ENCODE measurements at places on chromosomes 5 and 9.

GRCh38 chr9:75226403-75227139 is 138.3 kb downstream of the OSTF1 start:
- DNase-seq = no peak

- DNase-seq = no peak
These were observed 615.5 kb upstream of the CHD1 start for GRCh38 chr5:99544356-99544755.

DNA sequence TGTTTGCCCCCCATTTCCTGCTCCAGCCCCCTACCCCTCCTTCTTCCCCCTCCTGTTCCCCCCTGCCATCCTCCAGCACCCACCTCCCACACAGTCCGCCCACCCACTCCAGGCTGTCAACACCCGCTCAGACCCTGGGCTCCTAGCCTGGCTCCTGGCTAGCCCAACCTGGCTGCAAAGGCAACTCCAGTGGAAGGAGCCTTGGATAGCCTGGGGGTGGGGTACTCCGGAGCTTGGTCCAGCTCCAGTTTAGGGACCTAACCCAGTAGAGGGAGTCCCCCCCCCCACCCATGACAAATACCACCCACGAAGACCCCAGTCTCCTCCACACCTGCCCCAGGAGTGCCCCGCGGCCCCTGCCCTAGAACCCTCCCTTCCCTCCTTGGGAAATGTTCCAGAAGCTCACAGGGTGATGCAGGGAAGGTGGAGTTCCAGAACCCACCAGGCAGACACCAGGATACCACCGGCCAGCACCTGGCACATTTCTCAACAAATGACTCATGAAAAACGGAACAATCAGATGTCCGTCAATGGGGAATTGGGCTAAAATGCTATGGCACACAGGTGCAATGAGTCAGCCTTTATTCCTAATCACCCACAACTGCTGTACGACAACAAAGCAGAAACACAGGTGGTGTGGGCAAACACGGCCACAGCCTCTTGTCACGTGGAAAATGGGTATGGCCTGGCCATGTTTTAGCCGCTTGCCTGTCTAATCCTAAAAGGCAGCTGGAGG is 901 bp upstream of the SLC12A7 start:
- no peak for DNase-seq

- DNase-seq = no peak
These were observed 105.9 kb downstream of the KCNN2 start for GRCh38 chr5:114467729-114468128.

GRCh38 chr5:73892806-73893205 is 266.8 kb downstream of the ARHGEF28 start:
- no peak for DNase-seq

DNA sequence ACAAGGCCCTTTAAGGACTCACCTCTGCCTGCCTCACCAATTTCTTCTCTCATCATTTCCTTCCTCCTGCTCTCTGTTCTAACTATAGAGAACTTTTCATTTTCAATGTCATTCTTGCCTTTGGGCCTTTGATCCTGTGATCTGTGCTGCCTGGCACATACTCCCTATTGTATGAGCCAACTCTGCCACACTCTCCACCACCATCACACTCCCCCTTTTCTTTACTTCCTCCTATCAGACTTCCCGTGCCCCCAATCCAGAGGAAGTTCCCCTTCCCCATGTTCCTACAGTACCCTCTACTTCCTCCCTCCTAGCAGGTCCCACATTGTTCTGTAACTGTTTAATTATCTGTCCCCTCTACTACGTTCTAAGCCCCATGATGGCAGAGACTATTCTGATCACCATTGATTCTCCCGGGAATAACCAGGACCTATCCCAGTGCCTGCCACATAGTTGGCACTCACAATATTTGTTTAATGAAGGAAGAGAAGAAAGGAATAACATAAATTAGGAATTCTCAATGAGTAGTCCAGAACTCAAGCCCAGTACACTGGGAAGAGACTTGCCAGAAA is 27.5 kb downstream of the ADAM19 start:
- DNase-seq = no peak

DNA sequence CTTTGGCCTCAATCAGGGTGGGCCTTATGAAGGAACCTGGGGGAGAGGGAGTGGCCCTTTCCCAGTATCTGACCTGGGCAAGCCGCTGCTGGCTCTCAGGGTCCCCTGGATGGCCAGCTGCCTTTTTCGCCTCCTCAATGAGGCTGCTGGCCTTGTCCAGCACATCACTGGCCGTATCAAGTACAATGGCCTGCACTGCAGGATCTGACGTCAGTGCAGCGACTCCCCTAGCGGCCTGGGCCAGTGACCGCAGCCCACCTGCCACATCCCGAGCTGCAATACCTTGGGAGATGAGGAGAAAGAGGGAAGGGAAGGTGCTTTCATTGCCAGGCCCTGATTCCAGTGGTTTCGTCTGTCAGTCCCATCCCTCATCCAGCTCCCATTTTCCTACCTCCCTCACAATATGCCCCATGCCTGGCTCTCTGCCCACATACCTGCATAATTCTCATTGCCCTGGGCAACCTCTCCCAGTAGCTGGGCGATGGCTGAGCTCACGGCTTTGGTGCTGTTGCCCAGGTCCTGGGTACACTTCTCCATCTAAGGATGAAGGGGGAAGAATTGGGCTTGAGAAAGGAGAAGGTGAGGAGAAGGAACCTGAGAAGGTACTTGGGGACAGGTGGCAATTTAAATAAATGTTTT is 19.1 kb downstream of the TLN1 start:
- no peak for DNase-seq

DNA sequence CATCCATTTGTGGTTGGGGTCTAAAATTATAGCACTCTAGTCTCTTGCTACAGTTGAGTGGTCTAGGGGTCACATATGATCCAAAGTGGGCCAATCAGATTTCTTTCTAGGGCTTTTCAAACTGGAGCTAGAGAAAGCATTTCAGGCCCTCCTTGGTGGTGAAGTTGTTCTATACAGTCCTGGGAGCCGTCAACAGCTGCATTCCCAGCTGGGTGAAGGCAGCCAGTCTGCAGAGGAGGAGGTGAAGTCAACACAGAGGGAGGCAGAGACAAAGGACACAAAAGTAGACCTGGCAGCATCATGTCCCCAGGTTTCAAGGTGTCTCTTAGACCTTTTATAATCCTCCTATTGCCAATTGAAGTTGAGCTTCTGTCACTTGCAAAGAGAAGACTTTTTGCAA is 518.2 kb downstream of the BNC2 start:
- DNase-seq = no peak

GRCh38 chr9:108024604-108025003 is 535.0 kb upstream of the KLF4 start:
- no peak for DNase-seq

GRCh38 chr5:93674138-93674537 is 67.3 kb downstream of the POU5F2 start:
- no peak for DNase-seq

DNA sequence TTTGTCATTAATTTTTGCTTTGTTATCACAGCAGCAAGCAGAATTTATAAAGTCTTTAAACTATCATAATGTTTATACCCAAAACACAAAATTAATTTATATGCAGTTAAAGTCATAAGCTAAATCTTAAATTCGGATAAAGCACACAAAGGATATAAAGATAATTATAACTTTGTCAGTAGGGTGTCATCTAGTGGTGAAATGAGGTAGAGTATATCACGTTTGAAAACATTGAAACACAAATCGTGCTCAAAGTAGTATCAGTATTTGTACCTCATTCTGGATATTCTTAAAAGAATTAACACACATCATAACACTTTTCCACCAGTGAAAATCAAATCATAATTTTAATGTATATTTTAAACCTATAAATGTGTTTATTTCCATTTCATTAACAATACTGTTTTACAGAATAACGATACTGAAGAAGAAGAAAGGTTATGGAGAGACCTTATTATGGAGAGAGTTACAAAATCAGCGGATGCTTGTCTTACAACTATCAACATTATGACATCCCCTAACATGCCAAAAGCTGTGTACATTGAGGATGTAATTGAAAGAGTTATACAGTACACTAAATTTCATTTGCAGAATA is 129.5 kb downstream of the NIPBL start:
- no peak for DNase-seq

DNA sequence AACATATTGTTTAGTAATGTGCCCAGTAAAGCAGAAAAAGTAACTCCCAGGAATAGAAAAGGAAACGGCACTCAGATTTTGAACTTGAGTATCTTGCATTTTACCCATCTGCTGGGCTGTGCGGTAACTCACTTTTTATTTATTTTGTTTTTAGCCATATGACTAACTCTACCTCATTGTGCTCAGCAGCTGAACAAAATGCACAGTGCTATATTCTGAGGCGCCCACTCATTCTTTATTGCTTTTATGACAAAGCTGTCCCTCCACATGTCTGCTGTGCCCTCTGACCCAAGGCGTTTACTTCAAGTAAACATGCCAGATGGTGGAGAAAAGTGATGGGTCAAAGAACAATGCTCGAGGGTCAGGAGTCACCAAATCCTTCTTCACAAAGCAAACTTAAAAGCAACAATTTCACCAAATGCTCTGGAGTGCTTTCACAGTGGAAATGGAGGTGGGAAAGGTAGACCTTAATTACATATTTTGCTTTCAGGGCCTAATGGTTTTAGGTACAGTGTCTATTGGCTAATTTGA is 215.2 kb upstream of the ELAVL2 start:
- DNase-seq = no peak

GRCh38 chr9:89678396-89679015 is 73.7 kb downstream of the GADD45G start:
- DNase-seq = no peak

DNA sequence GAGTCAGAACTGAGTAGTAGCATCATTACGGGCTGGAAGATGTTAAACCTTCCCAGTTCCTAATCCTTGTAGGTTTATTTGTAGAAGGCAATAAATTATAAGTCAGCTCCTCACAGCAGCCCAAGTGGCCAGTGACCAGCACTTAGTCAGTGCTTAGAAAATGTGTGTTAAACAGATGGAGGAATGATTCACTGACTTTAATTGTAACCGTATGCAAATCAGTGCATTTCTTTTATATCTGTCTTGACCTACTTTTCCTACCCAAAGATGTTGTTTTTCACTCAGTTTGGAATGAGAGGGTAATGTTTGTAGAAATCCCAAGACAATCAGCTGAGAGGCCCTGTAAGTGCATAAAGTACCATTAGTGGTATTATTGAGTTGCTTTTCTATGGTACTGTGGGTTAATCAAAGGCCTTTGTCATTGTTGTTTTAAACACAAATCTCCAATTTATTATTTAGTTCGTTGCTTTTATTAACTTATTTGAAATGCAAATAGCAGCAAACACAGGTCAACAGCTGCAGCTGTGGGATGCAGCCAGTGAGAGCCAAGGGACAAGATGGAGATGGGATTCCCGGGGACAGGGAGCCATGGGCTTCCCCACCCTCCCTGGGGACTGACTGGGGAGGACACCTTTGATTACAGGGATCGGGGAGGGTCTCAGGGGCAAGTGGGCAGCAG is 49.8 kb downstream of the MAP1B start:
- no peak for DNase-seq

All from caudate nucleus (tissue), 63 donors.